Left renal cortex interstitium (tissue), 4 donors: ENCODE measurements at places on chromosomes 2 and 18. TPM values are rescaled to one million over a fixed set of nuclear protein-coding genes. Genes with fewer than 3 reads are reported as not detected.

DNA sequence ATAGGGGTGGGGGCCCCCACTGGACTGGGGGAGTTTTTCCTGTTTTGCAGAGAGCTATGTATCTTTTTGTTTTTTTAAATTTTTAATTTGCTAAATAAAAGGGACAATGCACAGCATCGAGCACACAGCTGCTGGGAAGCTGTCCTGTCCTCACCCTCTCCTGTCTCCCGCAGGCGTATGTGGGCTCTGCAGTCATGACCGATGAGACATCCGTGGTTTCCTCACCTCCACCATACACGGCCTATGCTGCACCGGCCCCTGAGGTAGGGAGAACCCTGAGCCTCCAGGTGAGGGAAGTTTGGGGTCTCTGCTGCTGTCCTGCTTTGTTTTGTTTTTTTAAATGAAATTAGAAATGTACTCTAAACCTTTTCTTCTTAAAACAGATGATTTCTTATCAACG is 27.6 kb downstream of the PLEKHB2 start:
- DNase-seq, result no peak

- DNase-seq, result no peak
Measured at GRCh38 chr2:75833386-75833785, 122.7 kb upstream of the GCFC2 start.

DNA sequence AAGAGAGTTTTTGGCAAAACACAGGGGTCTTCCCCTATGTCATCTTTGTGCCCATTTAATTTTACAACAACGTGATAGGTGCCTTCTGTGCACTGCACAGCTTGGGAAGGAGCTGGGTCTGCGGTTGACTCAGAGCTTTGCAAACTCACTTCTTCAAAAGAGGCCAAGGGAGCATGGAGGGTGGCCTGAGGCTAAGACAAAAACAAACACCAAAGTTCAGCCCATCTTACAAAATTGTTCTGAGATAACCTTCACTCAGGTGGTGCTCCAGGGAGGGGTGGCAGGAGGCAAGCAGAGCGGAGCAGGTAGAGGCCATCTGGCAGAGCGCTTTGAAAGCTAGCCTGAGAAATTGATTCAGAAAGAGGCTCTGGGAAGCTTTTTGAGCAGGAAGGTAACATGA is 9.8 kb downstream of the SOWAHC start:
- no peak for DNase-seq

The EPB41L5 gene
- polyA plus RNA-seq, result 97.9 TPM

DNA sequence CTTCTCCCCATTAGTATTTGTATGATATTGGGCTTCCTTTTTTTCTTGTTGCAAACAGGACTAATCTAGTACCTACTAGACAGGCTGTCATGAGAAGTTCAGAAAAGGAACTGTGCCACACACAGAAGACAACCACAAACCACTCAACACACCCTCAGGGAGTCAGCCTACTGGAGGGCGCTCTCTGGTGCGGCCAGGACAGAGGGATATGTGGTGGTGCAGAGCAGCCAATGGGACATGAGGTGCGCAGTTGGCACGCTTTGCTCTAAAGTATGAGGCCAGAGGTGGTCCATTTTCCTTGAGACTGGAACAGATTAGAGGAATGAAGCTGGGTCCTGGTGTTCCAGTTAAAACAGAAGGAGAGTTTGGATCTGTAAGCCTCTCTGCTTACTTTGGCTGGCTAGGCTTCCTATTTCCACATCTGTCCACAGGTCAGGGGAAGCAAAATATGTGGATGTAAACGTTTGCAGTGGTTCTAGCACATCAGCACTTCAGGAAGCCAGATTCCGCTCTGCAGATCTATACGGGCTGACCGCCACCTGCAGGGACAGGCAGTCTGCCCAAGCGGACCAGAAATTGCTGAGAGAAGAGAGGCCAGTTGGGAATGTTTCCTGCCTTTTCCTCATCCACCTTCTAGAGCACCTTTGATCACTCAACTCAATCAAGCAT is 114.1 kb downstream of the GFPT1 start:
- DNase-seq, result no peak

The PIK3C3 gene
- 77.7 TPM for polyA plus RNA-seq

DNA sequence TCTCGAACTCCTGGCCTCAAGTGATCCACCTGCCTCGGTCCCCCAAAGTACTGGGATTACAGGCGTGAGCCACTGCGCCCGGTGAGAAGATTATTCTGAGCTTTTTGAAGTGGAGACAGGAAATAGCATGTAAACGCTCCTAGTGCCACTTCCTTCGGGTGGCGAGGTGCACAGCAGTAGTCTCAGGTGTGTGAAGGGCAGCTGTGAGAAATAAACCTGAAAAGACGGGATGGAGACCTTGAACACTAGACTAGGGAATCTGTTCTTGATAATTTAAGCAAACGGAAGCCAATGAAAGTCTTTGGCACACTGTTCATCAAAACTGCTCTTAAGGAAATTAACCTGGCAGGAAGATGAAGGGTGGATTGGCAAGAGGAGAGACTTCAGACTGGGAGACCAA is 439 bp upstream of the PLEKHH2 start:
- DNase-seq, result no peak

- no peak for DNase-seq
Measured at GRCh38 chr2:121810959-121811853, 55.8 kb downstream of the TSN start.

The SELENOI gene
- 27.2 TPM for polyA plus RNA-seq

- DNase-seq, result no peak
Measured at GRCh38 chr2:56191617-56192016, 7.8 kb downstream of the CCDC85A start.

The CFAP65 gene
- 0.27 TPM for polyA plus RNA-seq
